ENCODE measurements at places on chromosomes 1 and 21. TPM values are rescaled to one million over a fixed set of nuclear protein-coding genes. Genes with fewer than 3 reads are reported as not detected.

PRAMEF6 gene
- total RNA-seq = not detected

SGIP1 gene
- 2.6 TPM for total RNA-seq

UTS2 gene
- total RNA-seq = not detected

TEDDM1 gene
- total RNA-seq = not detected

MAP10 gene
- total RNA-seq = 2.0 TPM

AMY1B gene
- not detected for total RNA-seq

GADD45A gene
- 66.0 TPM for total RNA-seq

GRCh38 chr1:22556391-22557104 is 6.7 kb upstream of the EPHA8 start:
- H3K4me1 ChIP-seq = peaks cover 28% of the 10 kb centered on the region
- peak overlapping the region; percentile 4 for H3K27ac ChIP-seq
- H3K27me3 ChIP-seq = peaks cover 56% of the 10 kb centered on the region

DNA sequence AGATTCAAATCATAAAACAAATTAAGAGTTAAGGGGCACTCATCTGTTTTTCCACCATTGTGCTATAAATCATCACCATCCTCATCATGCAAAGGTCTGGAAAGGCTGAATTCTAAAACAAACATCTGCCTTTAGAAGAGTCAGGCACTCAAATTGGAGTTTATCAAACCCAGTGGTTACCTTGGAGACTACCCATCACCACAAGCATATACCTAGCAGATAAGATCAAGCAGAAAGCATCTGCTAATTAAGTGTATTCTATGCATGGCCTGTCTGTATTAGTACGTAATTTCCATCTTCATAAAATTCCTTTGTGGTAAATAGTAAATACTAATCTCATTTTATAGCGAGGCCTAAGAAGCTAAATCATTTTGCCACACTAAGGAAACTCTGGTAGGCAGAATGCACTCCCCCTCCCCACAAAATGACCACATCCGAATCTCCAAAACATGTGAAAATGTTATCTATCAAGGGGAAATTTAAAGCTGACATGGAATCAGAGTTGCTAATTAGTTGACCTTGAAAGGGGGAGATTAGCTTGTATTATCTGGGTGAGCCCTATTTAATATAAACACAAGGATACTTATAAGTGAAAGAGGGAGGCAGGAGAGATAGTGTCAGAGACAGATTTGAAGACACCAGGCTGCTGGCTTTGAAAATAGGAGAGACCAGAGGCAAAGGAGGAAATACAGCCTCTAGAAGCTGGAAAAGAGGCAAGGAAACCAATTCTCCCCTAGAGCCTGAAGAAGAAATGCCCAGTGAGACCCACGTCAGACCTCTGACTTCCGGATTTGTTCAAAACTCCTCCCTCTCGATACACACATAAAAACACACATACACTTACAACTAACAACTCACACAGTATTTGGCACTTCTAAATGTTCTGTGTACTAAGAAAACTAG is 23.2 kb downstream of the ARID4B start:
- H3K27ac ChIP-seq = no peak overlapping the region
- no peak overlapping the region for H3K4me3 ChIP-seq
- no peaks in the 10 kb centered on the region for H3K27me3 ChIP-seq
- peaks cover 12% of the 10 kb centered on the region for H3K4me1 ChIP-seq
- peaks cover 4% of the 10 kb centered on the region for H3K36me3 ChIP-seq

DNA sequence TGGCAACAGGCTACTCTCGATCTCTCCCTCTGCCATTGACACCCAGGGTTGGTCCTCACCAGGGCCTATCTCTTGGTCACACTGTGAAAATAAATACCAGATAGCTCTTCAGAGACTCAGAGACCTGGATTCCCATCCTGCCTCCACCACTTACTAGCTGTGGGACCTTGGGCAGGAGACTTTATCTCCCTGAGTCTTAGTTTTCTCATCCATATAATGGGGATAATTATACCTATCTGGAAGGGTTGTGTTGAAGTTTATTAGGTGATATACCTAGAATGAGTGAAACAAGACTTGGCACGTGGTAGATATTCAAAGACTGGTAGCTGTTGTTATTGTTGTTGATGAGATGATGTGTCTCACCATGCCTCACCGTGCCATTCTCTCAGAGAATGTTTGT is 7.4 kb downstream of the DMBX1 start:
- no peaks in the 10 kb centered on the region for H3K36me3 ChIP-seq
- no peak overlapping the region for H3K4me3 ChIP-seq
- DNase-seq = no peak
- peaks cover 94% of the 10 kb centered on the region for H3K27me3 ChIP-seq
- peaks cover 9% of the 10 kb centered on the region for H3K4me1 ChIP-seq

GRCh38 chr1:53550201-53550741 is 91.1 kb downstream of the DMRTB1 start:
- no peak overlapping the region for H3K4me3 ChIP-seq
- no peak overlapping the region for H3K27ac ChIP-seq
- peaks cover 16% of the 10 kb centered on the region for H3K27me3 ChIP-seq
- no peaks in the 10 kb centered on the region for H3K36me3 ChIP-seq
- H3K4me1 ChIP-seq = peaks cover 22% of the 10 kb centered on the region

DNA sequence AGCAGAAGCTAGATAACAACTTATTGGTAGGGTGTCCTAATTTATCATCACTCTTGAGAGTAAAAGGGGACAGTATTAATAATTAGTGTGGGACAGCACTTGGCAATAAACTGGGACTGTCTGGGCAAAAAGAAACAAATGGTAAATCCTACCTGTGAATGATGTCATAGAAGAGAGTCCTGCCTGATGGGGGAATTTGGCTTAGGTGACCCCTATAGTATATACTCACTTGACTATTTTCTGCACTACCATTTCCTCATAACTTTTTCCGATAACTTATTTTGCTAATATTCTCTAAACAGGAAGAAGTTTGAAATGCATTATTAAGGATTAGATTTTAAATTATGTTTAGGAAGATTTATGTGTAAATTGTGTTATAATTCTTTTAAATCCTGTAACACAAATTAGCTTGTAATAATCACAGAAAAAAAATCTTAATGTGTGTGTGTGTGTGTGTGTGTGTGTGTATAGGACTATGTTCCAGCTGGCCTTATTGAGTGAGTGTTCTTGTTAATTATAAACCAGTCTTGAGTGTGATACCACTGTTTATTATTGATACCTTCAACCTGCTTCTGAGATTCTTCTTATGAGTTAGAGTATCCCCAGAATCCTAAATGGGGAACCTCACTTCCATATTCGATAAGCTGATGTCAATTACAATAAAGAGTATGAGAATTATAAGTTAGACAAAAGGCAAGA is 144.2 kb upstream of the C1orf105 start:
- H3K4me3 ChIP-seq = no peak overlapping the region
- no peaks in the 10 kb centered on the region for H3K36me3 ChIP-seq
- DNase-seq = no peak
- H3K27ac ChIP-seq = no peak overlapping the region
- H3K4me1 ChIP-seq = peaks cover 33% of the 10 kb centered on the region
- no peaks in the 10 kb centered on the region for H3K27me3 ChIP-seq

DNA sequence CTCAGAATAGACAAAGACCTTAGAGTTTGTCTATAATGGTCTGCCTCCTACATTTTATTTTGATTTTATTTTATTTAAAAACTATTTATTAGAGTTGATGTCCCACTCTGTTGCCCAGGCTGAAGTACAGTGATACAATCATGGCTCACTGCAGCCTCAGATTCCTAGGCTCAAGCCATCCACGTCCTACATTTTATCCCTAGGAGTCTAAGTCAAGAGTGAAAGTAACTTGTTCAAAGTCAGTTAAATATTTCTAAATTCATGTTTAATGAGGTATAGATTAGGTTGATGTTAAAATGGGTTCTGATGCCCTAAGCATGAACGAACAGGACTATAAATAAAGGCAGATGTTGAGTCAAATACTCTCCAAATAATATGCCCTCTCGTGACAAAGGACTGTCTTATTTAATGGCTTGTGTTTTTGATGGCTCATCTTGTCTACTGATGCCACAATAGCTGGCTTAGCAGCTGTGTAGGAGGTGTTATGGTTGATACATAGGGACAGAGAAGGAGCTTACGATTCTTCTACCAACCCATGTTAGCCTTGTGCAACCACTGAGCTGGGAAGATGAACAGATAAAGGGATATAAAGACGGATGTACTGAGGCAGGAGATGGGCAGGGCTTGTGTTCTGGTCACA is 66.0 kb upstream of the CR1L start:
- H3K4me3 ChIP-seq = no peak overlapping the region

DNA sequence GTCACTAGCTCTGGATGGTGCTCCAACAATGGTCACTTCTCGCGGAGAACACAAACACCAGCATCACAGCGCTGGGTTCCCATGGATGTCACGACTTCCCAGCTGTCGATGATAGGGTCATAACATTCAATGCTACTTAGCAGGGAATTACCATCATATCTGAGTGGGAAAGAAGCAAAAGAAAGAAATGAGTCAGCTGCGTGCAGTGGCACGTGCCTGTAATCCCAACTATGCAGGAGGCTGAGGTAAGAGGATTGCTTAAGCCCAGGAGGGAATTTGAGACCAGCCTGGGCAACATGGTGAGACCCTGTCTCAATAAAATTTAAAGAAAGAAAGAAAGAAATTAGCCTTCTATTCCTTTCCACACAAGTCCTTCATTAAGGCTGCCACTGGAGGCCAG is 3.6 kb upstream of the RABIF start:
- no peaks in the 10 kb centered on the region for H3K27me3 ChIP-seq
- H3K27ac ChIP-seq = no peak overlapping the region
- peaks cover 12% of the 10 kb centered on the region for H3K36me3 ChIP-seq
- no peak for DNase-seq
- peaks cover 10% of the 10 kb centered on the region for H3K4me1 ChIP-seq

GRCh38 chr1:90726425-90726985 is 9.4 kb upstream of the BARHL2 start:
- H3K4me3 ChIP-seq = peak overlapping the region; percentile 83
- no peaks in the 10 kb centered on the region for H3K36me3 ChIP-seq
- H3K27ac ChIP-seq = peak overlapping the region; percentile 8

DNA sequence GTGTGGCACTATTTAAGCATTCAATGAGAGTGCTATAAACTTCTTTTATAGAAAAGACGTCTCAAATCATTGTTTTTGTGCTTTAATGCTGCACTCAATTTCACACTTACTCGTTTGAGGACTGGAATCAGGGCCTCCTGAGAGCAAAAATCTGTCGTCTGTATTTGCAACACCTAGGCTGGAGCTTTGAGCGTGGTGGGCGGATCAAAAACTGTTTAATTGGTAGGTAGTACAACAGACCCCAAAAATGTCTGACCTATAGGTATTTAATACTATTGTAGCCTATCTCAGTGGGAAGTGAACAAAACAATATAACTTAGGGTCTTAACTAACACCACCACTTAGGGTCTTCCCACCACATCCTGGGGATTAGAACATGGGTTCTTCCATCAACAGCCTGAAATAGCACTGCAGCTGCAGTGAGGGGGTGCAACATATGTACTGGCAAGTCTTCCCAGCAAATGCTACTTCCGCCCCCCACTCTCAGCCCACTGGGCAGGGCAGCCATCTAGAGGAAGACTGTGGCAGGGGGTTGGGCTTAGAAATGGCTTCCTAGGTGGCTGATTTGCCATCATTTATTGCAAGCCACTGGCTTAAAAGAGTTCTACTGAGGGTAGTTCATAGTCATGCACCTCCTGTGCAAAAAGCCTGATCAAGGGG is 48.3 kb downstream of the CD46 start:
- H3K27me3 ChIP-seq = no peaks in the 10 kb centered on the region
- no peaks in the 10 kb centered on the region for H3K36me3 ChIP-seq
- no peaks in the 10 kb centered on the region for H3K4me1 ChIP-seq
- no peak for DNase-seq
- H3K4me3 ChIP-seq = no peak overlapping the region

GRCh38 chr1:211332830-211333229 is 6.2 kb downstream of the TRAF5 start:
- H3K27me3 ChIP-seq = peaks cover 6% of the 10 kb centered on the region
- no peaks in the 10 kb centered on the region for H3K36me3 ChIP-seq
- peaks cover 55% of the 10 kb centered on the region for H3K4me1 ChIP-seq

DNA sequence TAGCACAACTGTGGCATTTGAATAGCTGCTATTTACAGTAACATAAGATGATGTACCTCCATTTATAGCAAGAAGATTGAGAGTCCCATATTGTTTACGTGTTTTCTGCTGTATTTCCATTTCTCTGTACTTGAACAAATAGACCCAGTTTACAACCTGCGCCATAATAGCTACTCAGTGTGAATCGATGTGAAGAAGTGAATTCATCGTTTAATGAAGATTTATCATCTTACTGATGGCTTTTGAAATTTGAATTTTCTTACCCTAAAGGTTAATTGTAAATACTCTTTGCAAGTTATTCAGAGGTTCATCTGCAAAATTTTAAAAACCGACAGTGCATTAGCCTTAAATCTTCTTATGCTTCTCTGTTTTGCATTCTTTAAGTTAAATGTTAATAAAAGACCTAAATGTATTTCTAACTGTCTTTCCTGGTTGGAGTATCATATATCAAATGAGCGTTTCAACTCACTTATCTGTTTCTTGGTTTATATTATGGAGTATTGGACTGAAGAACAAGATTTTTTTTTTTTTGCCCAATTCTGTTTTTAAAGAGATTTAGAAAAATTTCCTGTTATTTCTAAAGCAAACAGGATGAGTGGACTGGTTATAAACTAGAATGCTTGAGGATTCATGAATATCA is 2.2 kb downstream of the MACO1 start:
- H3K4me3 ChIP-seq = peak overlapping the region; percentile 88
- H3K4me1 ChIP-seq = peaks cover 46% of the 10 kb centered on the region
- no peak for DNase-seq
- H3K27ac ChIP-seq = no peak overlapping the region
- no peaks in the 10 kb centered on the region for H3K27me3 ChIP-seq

DNA sequence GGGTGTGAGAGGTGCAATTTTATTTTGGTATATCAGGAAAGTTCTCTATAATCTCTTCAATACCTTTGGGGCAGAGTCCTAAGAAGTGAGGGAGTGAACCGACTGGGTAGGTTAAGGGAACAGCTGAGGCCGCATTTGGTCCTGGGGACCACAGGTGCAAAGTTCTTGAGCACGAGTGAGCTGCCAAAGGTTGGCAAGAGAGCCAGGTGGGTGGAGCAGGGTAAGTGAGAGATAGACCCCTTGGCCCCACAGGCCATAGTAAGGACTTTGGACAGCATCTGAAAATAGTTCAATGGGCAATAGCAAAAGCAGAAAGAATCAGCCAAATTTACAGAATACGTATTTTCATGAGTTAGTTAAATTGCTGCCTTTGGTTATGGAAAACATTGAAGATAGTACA is 11.0 kb upstream of the NID1 start:
- H3K27ac ChIP-seq = no peak overlapping the region
- no peaks in the 10 kb centered on the region for H3K36me3 ChIP-seq
- no peak for DNase-seq
- no peaks in the 10 kb centered on the region for H3K4me1 ChIP-seq
- H3K4me3 ChIP-seq = no peak overlapping the region
- no peaks in the 10 kb centered on the region for H3K27me3 ChIP-seq

GRCh38 chr1:230715510-230715909 is 1.6 kb upstream of the AGT start:
- H3K4me1 ChIP-seq = peaks cover 20% of the 10 kb centered on the region
- no peak overlapping the region for H3K27ac ChIP-seq
- no peaks in the 10 kb centered on the region for H3K36me3 ChIP-seq
- no peak overlapping the region for H3K4me3 ChIP-seq

- peaks cover 6% of the 10 kb centered on the region for H3K4me1 ChIP-seq
- no peak for DNase-seq
- peaks cover 5% of the 10 kb centered on the region for H3K27me3 ChIP-seq
- no peaks in the 10 kb centered on the region for H3K36me3 ChIP-seq
- H3K27ac ChIP-seq = no peak overlapping the region
Observed at GRCh38 chr1:166119471-166119965, 47.3 kb downstream of the FAM78B start.
